ENCODE measurements at places on chromosomes 4 and X.
A peak's percentile ranks its signal among the peaks of the same experiment; 100 is the strongest.

- H3K4me3 ChIP-seq, result no peak overlapping the region
- H3K27ac ChIP-seq, result no peak overlapping the region
- no peak for DNase-seq
- H3K4me1 ChIP-seq, result no peaks in the 10 kb centered on the region
- no peaks in the 10 kb centered on the region for H3K36me3 ChIP-seq
These were observed 50.5 kb downstream of the SLC4A4 start for GRCh38 chr4:71389149-71389827.

DNA sequence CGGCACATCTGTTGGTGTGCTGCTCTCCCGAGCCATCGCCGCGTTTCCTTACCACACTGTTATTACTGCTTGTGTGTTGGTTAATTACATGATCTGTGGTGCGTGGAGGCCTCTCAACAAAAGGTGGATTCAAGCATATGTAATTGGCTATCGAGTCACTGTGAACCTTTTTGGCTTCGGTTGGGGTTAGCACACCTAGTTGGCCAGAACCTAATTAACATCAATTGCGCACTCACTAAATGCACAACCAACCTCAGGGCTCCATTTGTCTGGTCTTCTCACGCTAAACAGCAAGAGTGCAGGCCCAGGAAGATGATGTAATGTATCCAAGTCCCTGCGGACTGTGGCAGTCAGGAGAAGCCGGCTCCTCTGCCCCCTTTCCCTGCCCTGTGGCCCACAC lies 17.4 kb downstream of the ENPP6 start:
- no peaks in the 10 kb centered on the region for H3K4me1 ChIP-seq
- no peak overlapping the region for H3K4me3 ChIP-seq
- H3K36me3 ChIP-seq, result no peaks in the 10 kb centered on the region
- no peak overlapping the region for H3K27ac ChIP-seq
- no peak for DNase-seq
- H3K27me3 ChIP-seq, result peaks cover 72% of the 10 kb centered on the region

GRCh38 chr4:5134620-5135019 lies 83.3 kb downstream of the STK32B start:
- H3K4me1 ChIP-seq, result no peaks in the 10 kb centered on the region
- no peak for DNase-seq
- H3K4me3 ChIP-seq, result no peak overlapping the region
- no peaks in the 10 kb centered on the region for H3K36me3 ChIP-seq
- peaks cover 33% of the 10 kb centered on the region for H3K27me3 ChIP-seq
- H3K27ac ChIP-seq, result no peak overlapping the region

GRCh38 chr4:114021451-114021850 lies 42.0 kb upstream of the ARSJ start:
- DNase-seq, result no peak
- no peak overlapping the region for H3K4me3 ChIP-seq

GRCh38 chr4:73676861-73677323 lies 56.7 kb upstream of the RASSF6 start:
- no peak overlapping the region for H3K27ac ChIP-seq
- H3K4me1 ChIP-seq, result no peaks in the 10 kb centered on the region
- H3K27me3 ChIP-seq, result no peaks in the 10 kb centered on the region
- H3K4me3 ChIP-seq, result no peak overlapping the region
- H3K36me3 ChIP-seq, result no peaks in the 10 kb centered on the region

DNA sequence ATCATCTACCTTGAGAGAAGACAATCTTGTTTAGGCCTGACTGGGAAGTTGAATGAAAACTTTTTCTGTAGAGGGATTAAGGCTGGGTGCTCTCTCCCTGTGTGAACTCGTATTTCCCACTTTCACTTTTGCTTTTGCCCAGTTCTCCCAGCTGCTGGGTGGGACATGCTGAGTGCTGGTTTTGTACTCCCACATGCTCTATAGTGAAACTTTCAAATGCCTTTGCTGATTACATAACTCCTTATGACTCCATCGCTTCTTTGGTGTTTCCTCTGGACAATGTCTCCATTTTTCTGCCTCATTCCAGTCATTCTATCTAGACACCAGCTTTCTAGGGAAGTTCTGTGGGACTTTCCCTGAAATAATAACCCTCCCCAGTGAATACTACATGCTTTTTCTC lies 100.5 kb downstream of the CLNK start:
- no peaks in the 10 kb centered on the region for H3K36me3 ChIP-seq
- DNase-seq, result no peak
- peaks cover 13% of the 10 kb centered on the region for H3K4me1 ChIP-seq
- peak overlapping the region; percentile 49 for H3K27ac ChIP-seq
- no peak overlapping the region for H3K4me3 ChIP-seq
- peaks cover 6% of the 10 kb centered on the region for H3K27me3 ChIP-seq

DNA sequence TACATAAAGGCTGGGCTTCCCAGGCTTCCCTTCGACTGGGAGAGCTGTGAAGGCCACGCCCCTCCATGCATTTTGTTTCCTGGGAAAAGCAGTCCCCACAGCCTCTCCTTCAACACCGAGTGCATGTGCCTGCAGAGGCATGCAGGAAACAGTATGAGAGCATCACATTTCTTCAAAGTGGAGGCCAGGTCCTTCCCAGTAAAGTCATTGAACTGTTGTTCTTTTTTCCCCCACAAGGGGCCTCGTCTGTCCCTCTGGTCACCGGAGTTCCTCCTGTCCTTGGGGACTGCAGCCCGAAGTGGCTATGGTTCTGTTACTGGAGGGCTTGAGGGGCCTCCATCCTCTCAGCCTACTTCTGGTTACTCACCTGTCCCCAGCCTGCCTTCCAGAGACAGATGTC lies 56.0 kb downstream of the RAI2 start:
- no peak overlapping the region for H3K27ac ChIP-seq
- no peak overlapping the region for H3K4me3 ChIP-seq
- DNase-seq, result no peak

DNA sequence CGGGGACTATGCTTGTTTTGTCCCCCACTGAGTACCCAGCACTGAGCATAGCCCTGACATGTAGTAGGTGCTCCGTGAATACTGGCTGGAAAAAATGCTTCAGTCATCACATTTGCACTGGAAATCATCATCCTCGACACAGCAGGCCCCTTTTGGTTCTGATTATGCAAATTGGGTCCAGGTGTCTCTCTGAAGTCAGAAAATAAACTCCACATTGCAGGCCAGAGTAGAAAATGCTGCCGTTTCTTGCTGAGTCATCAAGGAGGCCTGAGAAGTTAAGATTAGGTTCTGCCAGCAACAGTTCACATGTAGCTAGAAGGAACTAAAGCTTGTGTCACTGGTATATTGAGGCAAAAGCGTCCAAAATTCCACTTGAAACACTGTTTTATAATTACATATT lies 15.0 kb upstream of the STK32B start:
- H3K4me3 ChIP-seq, result no peak overlapping the region
- H3K27ac ChIP-seq, result no peak overlapping the region
- H3K4me1 ChIP-seq, result peaks cover 4% of the 10 kb centered on the region
- no peaks in the 10 kb centered on the region for H3K36me3 ChIP-seq
- DNase-seq, result no peak

DNA sequence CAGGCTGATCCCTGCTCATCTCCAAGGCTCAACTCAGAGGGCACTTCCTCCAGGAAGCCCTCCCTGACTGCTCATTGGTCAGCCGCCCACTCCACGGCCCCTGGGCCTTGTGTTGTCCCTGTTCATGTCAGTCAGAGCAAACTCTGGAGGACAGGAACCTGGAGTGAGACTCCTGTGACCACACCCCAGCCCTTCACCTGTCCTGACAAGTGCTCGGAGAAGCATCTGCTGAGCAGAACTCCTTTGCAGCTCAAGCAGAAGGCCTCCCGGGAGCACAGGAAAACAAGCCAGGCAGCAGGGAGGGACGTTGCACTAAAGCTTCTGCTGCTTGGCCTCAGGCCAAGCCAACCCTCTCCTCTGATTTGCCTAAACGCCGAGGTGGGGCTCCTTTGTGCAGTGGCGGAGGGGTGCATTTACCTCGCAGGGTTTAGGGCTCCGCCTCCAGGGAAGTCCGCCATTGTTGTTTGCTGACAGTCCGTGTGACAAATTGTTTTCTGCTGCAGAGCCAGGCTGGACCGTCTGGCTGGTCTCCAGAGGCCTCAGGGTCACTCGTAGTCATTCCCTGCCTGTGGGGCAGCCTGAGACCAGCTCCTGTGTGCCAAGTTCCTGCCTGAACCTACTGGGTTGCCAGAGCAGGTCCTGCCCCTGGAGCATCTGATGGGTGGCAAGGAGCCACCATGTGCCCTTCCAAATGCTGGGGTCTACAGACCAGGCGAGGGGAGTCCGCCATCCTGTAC lies 61.8 kb downstream of the C4orf50 start:
- H3K4me1 ChIP-seq, result no peaks in the 10 kb centered on the region
- H3K27ac ChIP-seq, result no peak overlapping the region
- no peak for DNase-seq
- H3K27me3 ChIP-seq, result no peaks in the 10 kb centered on the region
- H3K36me3 ChIP-seq, result no peaks in the 10 kb centered on the region

DNA sequence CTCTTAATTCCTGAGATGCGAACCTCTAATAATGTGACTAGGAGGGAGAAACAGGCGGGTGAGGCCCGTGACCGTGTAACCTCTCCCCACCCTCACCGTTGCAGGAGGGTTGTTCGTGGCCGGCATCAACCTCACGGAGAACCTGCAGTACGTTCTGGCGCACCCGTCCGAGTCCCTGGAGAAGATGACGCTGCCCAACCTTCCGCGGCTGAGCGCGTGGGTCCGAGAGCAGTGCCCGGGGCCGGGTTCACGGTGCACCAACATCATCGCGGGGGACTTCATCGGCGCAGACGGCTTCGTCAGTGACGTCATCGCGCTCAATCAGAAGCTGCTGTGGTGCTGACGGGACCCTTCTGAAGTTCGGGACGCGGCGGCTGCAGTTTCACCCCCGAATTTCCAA lies 17.8 kb downstream of the PLCXD1 start:
- H3K27ac ChIP-seq, result no peak overlapping the region
- DNase-seq, result no peak
- H3K4me1 ChIP-seq, result no peaks in the 10 kb centered on the region
- no peak overlapping the region for H3K4me3 ChIP-seq
- no peaks in the 10 kb centered on the region for H3K27me3 ChIP-seq

DNA sequence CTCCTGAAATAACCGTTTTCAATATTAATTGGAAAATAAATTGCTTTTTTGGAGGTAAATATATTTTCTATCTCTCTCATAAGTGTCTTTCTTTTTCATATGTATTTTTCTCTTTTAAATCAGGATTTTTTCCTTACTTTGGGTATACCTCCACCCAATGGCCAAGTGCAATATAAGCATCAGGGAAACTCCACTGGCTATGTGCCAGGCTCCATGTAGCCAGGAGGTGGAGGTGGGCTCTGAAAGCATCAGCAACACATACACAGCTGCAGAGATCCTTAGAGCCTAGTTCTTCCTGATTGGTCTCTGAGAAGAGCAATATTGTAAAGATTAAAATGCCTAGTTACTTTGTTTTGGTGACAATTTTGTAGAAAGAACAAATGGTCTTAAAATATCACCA lies 3.4 kb downstream of the GABRA2 start:
- H3K27ac ChIP-seq, result no peak overlapping the region
- DNase-seq, result no peak
- peaks cover 5% of the 10 kb centered on the region for H3K4me1 ChIP-seq
- H3K27me3 ChIP-seq, result peaks cover 30% of the 10 kb centered on the region

DNA sequence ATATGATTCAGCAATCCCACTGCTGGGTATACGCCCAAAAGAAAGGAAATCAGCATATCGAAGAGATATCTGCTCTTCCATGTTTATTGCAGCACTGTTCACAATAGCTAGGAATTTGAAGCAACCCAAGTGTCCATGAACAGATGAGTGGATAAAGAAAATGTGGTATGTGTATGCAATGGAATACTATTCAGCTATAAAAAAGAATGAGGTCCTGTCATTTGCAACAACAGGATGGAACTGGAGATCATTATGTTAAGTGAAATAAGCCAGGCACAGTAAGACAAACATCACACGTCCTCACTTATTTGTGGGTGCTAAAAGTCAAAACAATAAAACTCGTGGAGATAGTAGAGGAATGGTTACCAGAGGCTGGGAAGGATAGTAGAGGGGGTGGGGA lies 153.8 kb upstream of the LEF1 start:
- H3K36me3 ChIP-seq, result peaks cover 2% of the 10 kb centered on the region
- no peak overlapping the region for H3K27ac ChIP-seq
- no peak overlapping the region for H3K4me3 ChIP-seq
- no peaks in the 10 kb centered on the region for H3K27me3 ChIP-seq

DNA sequence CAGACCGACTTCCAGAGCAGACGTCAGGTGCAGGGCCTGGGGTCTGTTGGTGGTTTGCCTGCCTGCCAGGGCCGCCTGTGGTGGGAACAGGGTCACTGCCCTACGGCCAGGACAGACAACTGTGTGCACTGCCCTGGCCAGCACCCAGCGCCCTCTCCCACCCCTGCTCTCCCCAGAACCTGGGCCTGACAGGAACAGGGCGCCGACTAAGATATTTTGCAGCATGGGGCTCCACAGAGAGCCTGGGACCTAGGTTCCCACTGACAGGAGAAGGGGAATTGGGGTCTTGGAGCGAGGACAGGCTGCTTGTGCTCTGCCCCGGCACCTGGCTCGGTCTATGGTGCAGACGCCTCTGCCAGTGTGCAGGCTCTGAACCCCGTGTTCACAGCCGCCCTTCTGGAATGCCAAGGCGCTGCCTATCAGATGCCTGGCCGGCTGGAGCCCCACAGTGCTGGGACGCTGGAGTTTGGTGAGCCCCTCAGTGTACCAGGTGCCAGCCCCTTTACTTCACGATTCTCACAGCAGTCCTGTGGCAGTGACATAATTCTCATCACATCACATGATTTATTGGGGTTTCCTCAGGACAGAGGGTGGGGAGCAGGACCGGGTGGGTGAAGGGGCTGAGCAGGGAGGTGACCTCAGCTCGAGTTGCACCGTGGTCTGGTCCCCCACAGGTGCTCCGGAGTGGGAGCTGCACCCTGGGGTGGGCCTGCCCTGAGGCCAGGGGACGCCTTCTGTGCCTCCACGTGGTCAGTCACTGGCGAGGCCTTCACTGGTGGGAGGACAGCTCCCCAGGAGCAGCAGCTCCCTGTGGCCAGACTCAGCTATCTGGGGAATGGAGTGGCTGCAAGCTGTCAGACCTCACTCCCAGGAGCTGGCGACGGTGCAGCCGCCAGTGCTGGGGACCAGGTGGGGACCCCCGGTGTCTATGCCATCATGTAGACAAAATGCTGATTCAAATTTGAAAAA lies 113.8 kb upstream of the LRPAP1 start:
- H3K27me3 ChIP-seq, result peaks cover 46% of the 10 kb centered on the region
- H3K4me3 ChIP-seq, result no peak overlapping the region
- no peaks in the 10 kb centered on the region for H3K4me1 ChIP-seq
- DNase-seq, result no peak
- H3K27ac ChIP-seq, result no peak overlapping the region
- H3K36me3 ChIP-seq, result no peaks in the 10 kb centered on the region

GRCh38 chrX:75229774-75230173 lies 44.1 kb upstream of the UPRT start:
- peaks cover 16% of the 10 kb centered on the region for H3K27me3 ChIP-seq
- no peak for DNase-seq
- no peaks in the 10 kb centered on the region for H3K4me1 ChIP-seq
- H3K36me3 ChIP-seq, result no peaks in the 10 kb centered on the region
- H3K27ac ChIP-seq, result no peak overlapping the region
- H3K4me3 ChIP-seq, result no peak overlapping the region

Measured in effector memory CD8-positive, alpha-beta T cell (primary cell).